Activated CD4-positive, alpha-beta T cell treated with anti-CD3 and anti-CD28 coated beads, Interleukin-2, amount 10 ng/mL, durations not matched to agents 7 days and 5 days (primary cell): ENCODE measurements at places on chromosomes 7 and 10. TPM values are rescaled to one million over a fixed set of nuclear protein-coding genes. Genes with fewer than 3 reads are reported as not detected.

DNA sequence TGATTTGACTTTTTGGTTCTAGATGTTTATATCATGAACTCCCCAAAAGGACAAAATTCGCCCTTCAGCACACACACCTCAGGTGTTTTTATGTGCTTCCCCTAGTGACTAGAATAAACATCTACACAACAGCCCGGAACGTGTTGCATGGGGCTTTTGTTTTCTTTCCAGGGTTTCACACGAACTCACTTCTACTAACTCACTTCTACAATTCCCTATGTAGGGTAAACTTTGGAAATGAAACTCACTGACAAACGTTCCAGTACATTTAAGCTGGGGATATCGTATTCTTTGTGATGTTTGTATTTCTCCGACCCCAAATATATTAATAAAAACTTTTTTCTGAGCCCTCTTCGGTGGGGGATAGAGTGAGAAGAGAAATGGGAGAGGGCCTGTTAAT, 1.4 kb downstream of the TRA2A start:
- peak overlapping the region; percentile 99 for H3K4me3 ChIP-seq
- DNase-seq = peak; percentile 63
- no peaks in the 10 kb centered on the region for H3K27me3 ChIP-seq
- H3K36me3 ChIP-seq = peaks cover 23% of the 10 kb centered on the region
- H3K27ac ChIP-seq = peak overlapping the region; percentile 100
- peaks cover 52% of the 10 kb centered on the region for H3K4me1 ChIP-seq

- no peak overlapping the region for H3K27ac ChIP-seq
- no peaks in the 10 kb centered on the region for H3K36me3 ChIP-seq
- H3K27me3 ChIP-seq = no peaks in the 10 kb centered on the region
- DNase-seq = no peak
- H3K4me3 ChIP-seq = no peak overlapping the region
- H3K4me1 ChIP-seq = no peaks in the 10 kb centered on the region
Observed at GRCh38 chr7:47149971-47150370, 431.9 kb downstream of the TNS3 start.

- H3K27ac ChIP-seq = no peak overlapping the region
- no peak overlapping the region for H3K4me3 ChIP-seq
- no peaks in the 10 kb centered on the region for H3K27me3 ChIP-seq
- no peak for DNase-seq
Observed at GRCh38 chr10:132707121-132707775, 78.7 kb downstream of the NKX6-2 start.

DNA sequence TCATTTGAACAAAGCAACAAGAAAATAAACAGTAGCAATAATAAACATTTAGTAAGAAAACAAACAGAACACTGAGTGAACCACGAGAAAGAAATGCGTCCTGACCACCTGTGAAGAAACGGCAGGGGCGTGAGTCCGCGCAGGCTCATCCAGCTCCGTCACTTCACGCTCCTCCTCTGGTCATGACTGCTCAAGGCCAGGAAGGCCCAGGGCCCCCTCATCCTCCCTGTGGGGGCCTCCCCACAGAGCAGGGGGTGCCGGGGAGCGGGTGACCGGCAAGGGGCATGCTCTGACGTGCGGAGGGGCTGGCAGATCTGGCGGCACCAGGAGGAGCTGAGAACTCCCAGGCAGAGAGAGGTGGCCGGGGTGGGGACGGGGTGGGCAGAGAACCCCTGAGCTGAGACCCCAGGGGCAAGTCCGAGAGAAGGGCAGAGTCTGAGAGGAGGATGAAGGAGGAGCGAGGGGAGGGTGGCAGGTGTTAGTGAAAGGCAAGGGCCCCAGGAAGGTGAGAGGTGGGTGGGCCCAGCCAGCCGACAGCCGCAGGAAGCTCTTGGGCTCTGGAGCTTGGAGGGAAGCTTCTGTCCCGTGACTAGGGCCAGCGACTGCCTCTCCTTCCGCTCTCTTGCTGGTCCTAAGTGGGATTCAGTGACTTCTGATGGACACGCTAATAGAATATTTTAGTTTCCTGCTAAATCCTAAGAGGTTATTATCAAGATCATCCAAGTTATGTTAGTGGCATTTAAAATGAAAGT, 223.9 kb downstream of the TCERG1L start:
- H3K4me3 ChIP-seq = no peak overlapping the region
- peaks cover 16% of the 10 kb centered on the region for H3K4me1 ChIP-seq
- no peak overlapping the region for H3K27ac ChIP-seq
- no peaks in the 10 kb centered on the region for H3K36me3 ChIP-seq

DNA sequence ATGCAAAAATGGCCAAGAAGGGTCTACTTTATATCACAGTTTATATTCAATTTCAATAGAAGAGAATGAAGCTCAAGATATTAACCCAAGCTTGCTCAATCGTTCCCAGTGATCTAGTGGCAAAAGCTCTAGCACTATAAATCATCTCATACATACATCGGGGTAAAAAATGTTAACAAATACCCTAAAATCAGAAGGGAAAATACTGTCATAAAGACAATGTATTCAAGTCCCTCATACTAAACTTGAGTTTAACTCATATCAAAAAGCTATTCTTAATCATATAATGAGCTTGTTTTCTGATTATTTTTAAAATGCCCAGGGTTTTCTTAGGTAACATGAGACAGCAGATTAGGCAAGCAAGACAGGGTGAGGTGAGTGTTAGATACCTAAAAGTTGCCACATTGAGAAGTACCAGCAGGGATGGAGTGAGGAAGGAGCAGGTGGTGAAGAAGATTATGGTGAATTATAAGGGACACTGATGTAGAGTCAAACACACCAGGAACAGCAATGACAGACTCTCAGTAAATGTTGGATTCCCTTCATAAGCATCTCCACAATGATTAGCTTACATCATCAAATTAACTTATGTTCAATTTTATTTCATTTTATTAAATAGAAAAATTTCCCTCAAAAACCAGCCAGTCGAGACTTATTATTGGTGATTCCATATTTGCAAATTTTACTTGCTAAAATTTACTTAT, 46.2 kb downstream of the ELAPOR2 start:
- no peaks in the 10 kb centered on the region for H3K4me1 ChIP-seq
- H3K27ac ChIP-seq = no peak overlapping the region
- H3K4me3 ChIP-seq = no peak overlapping the region
- DNase-seq = no peak
- peaks cover 17% of the 10 kb centered on the region for H3K27me3 ChIP-seq

DNA sequence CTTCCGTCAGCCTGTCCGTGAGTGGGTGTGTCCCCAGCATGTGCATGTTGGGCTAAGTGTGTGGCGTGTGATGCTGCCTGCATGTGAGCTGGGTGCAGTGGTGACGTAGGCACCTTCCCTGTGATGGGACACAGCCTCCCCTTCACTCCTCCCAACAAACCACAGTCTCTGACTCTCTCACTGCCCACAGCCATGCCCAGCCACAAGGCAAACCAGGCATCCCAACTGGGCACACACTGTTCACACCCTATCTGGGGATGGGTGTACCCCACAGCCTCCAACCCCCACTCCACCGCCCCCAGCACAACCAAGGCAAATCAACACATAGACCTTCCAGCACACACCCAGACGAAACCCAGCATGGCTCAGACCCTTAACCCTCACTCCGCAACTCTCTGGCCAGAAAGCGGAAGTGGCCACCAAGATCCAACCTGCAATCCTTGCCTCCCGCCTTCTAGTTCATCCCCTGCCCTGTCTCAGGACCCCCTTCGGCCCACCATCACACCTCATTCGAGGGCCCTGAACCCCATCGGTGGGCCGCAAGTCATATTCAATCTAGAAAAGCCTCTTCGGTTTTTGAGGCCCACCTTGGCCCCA, 10.4 kb downstream of the PSD start:
- H3K27me3 ChIP-seq = peaks cover 24% of the 10 kb centered on the region
- H3K36me3 ChIP-seq = peaks cover 2% of the 10 kb centered on the region
- H3K4me3 ChIP-seq = peak overlapping the region; percentile 26
- no peak for DNase-seq
- no peak overlapping the region for H3K27ac ChIP-seq
- peaks cover 29% of the 10 kb centered on the region for H3K4me1 ChIP-seq

DNA sequence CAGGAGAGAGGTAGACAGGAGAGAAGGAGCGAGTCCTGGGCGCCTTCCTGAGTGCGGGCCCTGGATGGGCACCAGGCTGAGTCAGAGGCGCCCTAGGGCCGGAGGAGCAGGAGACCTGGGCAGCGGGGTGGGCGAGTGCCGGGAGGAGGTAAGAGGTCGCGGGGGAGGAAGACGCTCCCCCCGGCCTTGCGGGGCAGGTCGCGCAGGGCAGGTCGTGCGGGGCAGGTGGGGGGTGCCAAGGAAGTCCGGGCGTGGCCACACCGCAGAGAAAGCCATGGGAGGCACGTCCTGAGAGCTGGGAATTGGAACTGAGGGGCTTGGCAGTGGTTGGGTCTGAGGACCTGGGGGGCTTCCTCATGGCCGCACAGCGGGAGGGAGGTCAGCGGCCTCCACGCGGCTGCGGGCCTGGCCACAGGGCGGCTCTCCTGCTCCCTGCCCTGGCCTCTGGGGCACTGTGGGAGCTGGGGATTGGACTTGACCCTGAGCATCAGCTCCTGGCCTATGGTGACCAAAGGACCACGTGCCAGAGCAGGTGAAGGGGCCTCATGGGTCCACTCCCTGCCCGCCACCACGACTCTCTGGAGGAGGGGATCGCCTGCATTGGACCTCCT, 935 bp downstream of the MMP21 start:
- no peaks in the 10 kb centered on the region for H3K36me3 ChIP-seq
- no peak for DNase-seq
- no peak overlapping the region for H3K27ac ChIP-seq
- H3K4me3 ChIP-seq = no peak overlapping the region

DNA sequence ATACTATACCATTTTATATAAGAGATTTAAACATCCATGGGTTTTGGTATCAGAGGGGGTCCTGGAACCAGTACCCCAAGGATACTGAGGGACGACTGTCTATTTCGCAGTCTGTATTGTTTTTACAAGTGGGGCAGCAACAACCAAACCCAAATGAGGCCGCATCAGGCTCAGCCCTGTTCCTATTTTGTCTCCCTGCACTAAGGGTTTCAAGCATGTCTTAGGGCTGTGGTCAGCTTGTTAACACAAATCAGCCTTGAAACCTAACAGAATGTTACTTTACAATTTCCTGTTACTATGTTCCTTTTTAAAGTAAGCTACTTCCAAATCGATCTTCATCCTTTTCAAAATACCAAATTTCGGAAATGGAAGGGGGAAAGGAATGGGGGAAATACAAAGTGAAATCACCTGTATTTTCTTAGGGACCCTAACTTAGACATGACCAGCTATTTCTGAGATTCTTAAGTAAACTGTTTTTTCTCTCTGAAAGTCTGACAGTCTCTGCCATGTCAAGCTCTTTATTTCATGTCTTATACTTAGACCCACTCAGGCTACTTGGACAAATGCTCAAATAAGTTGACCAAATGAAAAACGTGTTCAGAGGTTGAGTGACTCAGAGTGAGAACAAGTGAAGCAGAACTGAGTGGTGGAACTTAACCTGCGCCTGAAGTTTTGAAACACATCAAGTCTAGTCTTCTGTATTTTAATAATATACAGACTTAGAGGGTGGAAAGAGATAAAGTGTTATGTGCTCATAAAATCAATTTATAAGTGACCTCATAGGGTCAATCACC, 75.8 kb downstream of the C1GALT1 start:
- peaks cover 60% of the 10 kb centered on the region for H3K36me3 ChIP-seq
- peak overlapping the region; percentile 58 for H3K4me3 ChIP-seq
- H3K4me1 ChIP-seq = peaks cover 39% of the 10 kb centered on the region
- H3K27ac ChIP-seq = peak overlapping the region; percentile 90
- H3K27me3 ChIP-seq = no peaks in the 10 kb centered on the region

DNA sequence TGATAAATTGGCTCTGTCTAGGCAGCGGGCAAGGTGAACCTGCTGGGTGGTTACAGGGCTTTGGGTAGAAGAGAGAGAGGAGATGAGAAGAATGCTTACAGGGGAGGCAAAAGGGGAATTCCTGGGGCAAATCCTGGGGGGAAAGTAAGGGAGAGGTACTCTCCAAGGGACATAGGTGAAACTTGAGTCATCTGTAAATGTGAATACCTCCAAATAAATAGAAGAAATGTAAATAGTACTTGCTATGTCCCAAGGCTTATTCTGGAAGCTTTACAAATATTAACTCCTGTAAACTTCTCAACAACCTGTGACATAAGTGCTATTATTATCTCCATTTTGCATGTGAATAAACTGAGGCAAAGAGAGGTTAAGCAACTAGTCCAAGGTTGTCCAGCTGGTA, 57.7 kb upstream of the CDK13 start:
- H3K36me3 ChIP-seq = no peaks in the 10 kb centered on the region
- H3K27ac ChIP-seq = no peak overlapping the region
- no peak overlapping the region for H3K4me3 ChIP-seq
- DNase-seq = no peak
- H3K27me3 ChIP-seq = peaks cover 12% of the 10 kb centered on the region
- H3K4me1 ChIP-seq = peaks cover 1% of the 10 kb centered on the region

- DNase-seq = no peak
- no peaks in the 10 kb centered on the region for H3K4me1 ChIP-seq
- H3K36me3 ChIP-seq = no peaks in the 10 kb centered on the region
- no peak overlapping the region for H3K27ac ChIP-seq
- H3K4me3 ChIP-seq = no peak overlapping the region
Observed at GRCh38 chr7:36023033-36023560, 130.0 kb upstream of the EEPD1 start.

DNA sequence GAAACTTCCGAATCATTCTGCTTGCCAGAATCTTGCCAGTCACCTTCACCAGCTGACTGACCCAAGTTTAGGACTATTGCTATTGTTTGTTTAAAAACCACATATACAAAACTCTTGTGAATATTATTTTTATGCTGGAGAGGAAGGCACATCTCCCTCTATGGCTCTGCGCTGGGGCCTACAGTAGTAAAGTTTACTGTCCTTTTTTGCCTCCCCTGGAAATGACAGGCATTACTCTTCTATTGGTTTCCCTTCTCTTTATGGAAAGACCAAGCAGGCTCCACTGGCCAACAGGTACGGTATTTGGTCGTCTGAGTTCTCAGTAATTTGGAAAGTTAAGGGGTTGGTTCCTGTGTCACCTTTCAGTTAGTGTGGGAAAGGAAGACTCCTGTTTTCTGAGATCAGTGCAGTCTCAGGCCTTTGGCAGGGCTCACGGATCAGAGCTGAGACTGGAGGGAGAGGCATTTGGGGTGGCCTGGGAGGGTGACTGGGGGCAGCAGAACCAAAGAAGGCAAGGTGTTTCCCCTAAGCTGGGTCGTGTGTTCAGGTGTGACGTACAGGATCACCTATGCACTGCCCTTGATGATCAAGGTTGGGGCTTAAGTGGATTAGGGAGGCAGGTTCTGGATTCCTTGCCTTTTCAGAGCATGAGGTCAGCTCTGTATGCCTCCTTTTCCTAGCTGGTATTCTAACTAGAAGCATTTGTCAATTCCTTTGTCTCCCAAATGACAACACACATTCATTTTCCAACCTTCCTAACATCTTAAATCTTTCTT, 16.0 kb upstream of the KIF5B start:
- no peaks in the 10 kb centered on the region for H3K36me3 ChIP-seq
- no peak for DNase-seq
- H3K4me1 ChIP-seq = no peaks in the 10 kb centered on the region
- peak overlapping the region; percentile 6 for H3K27ac ChIP-seq
- no peak overlapping the region for H3K4me3 ChIP-seq

- no peak for DNase-seq
- H3K27me3 ChIP-seq = peaks cover 8% of the 10 kb centered on the region
- H3K36me3 ChIP-seq = no peaks in the 10 kb centered on the region
Observed at GRCh38 chr10:88565072-88565471, 18.0 kb downstream of the RNLS start.

Gene WNT16
- not detected for total RNA-seq

Gene PRRT4
- total RNA-seq = 0.25 TPM

Gene PAX4
- total RNA-seq = not detected
